ENCODE measurements at places on chromosomes 16 and 17.

DNA sequence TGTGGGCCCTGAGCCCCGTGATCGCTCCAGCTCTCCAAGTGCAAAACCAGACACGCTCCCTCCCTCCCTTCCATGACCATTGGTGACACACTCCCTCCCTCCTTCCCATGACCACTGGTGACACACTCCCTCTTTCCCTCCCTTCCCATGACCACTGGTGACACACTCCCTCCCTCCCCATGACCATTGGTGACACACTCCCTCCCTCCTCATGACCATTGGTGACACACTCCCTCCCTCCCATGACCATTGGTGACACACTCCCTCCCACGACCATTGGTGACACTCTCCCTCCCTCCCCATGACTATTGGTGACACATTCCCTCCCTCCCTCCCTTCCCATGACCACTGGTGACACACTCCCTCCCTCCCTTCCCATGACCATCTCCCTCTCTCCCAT lies 56.3 kb downstream of the LMF1 start:
- no peak for DNase-seq

- no peak for DNase-seq
Measured at GRCh38 chr16:4082474-4083044, 33.7 kb downstream of the ADCY9 start.

DNA sequence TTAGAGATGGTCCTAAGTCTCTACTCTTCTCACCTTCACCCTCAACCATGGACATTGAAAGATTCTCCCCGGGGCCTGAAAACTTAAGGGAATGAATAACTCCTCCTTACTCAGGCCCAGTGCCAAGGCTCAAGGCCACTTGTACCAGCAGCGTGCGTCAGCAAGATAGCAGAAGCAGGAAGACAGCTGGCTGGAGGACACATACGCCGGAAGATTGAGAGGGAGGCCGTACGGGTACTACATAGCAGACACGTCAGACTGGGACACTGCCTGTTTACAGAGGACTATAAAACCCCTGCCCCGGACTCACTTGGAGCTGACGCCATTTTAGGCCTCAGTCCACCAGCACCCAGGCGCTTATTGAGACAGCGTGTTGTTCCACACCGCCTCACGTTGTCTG lies 75.8 kb upstream of the MED13 start:
- no peak for DNase-seq

DNA sequence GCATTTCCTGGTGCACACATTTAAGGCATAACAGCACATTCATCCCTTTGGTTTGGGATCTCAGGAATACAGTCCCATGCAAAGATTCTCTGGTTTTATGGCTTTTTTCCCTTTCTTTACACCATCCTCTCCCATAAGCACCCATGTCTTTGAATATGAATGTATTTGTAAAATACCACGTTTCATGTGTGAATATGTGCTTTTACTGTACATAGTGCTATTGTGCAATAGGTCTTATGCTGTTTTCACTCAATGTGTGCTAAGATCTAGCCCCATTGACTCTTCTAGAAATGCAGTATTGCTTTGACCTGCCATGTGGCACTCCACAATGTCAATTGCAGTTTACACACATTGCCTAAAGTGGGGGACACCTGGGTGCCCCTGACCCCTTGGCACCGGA lies 10.1 kb upstream of the SPNS1 start:
- no peak for DNase-seq

- no peak for DNase-seq
Measured at GRCh38 chr16:67301080-67301782, 21.9 kb downstream of the PLEKHG4 start.

All from CD4-positive, alpha-beta T cell treated with Interleukin-15 for 4 hours (primary cell).